ENCODE measurements at places on chromosomes 16 and 17.
A peak's percentile ranks its signal among the peaks of the same experiment; 100 is the strongest.

DNA sequence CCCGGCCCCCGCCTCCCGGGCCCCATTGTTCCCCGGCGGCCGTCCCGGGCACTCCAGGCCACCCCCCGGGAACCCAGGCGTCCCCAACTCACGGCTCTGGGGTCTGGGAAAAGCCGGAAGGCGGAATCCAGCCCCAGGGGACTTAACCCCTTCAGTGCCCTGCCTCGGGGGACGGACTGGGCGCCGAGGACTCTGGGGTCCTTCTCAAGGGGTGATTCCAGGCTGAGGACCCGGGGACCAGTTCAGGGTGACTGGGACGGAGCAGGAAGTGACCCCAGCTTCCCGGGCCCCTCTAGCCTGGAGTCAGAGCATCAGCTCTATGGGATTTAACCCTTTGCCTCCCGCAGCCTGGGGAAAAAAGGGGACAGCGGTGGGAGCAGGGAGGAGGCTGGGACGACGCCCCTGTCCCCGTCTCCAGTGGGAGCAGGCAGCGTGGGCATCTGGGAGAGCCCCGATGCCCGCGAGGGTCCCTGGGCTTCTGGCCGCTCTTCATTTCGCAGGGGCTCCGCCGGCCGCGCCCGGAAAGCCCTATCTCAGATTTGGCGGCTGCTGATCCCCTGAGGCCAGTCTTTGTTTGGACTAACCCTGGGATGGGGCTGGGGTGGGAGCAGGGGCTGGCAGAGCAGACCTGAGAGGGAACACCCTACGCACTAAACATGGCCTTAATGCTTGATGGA lies at the start of gene ZNF629:
Gene ZNF629 (minus strand): TSS at position 270 of the 677 bp plus-strand sequence. CDS start 2,723 bp downstream, outside the sequence.
- peak; percentile 68 for DNase-seq

DNA sequence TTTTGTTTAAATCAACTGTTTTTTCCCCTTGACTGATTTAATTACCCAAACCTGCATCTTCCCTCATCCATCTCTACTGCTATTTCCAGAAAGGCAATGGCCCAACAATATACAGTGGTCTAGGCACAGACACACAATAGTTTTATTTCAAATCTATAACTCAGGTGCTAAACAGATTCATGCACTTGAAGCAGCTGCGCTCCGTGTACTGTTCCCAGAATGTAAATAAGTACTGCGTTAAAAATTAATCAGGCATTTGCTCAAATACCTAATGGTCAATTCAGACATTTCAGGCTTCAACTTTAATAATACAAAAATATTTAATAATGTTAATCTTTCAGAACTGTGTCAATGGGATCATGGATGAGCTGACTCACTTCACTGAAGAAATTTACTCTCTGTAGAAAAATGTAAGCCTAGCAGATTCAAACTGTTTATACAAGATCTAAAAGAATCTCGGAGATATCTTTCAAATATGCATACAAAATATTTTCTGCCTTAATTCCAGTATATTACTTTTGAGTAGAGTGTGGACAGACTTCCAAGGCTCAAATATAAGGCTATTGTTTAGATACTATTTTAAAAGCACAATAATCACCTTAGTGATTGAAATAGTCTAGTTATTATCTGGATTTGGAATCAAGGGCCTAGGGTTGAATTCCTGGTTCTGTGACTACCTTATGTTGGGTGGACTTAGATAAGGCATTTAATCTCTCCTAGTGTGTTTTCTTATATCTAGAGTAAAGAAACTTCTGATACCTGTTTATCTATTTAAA lies 97.4 kb upstream of the PSMD7 start:
- no peak for DNase-seq

DNA sequence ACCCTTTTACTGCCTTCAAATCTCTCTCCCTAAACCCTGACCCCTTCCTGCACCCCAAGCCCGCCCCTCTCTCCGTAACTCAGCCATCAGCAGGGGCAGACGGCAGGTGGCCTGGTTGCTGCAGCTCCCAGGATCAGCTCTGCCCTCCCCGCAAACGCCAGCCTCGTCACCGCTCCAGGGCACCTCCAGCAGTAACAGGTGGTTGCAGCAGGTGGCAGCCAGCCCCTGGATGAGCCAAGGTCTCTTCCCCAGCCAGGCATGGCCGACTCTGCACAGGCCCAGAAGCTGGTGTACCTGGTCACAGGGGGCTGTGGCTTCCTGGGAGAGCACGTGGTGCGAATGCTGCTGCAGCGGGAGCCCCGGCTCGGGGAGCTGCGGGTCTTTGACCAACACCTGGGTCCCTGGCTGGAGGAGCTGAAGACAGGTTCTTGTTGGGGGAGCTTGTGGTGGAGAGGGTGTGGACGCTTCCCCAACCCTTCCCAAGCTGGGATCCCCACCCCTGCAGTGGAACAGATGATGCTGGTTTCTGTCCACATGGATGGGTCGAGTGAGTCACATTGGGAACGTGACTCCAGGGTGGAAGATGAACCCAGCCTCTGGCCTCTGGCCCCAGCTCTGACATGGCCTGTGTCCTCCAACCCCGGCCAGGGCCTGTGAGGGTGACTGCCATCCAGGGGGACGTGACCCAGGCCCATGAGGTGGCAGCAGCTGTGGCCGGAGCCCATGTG lies 558 bp downstream of the HSD3B7 start:
- DNase-seq: no peak

GRCh38 chr17:50079334-50080095 lies 15.6 kb upstream of the PDK2 start:
- no peak for DNase-seq
